Stimulated activated CD8-positive, alpha-beta memory T cell treated with anti-CD3 and anti-CD28 coated beads, Interleukin-15, amount 100 ng/mL, for 48 hours (primary cell): ENCODE measurements at places on chromosomes 11 and 22.

- DNase-seq, result no peak
Observed at GRCh38 chr11:133811850-133812685, 33.2 kb downstream of the SPATA19 start.

GRCh38 chr11:46808799-46809431 is 37.2 kb downstream of the CKAP5 start:
- no peak for DNase-seq

DNA sequence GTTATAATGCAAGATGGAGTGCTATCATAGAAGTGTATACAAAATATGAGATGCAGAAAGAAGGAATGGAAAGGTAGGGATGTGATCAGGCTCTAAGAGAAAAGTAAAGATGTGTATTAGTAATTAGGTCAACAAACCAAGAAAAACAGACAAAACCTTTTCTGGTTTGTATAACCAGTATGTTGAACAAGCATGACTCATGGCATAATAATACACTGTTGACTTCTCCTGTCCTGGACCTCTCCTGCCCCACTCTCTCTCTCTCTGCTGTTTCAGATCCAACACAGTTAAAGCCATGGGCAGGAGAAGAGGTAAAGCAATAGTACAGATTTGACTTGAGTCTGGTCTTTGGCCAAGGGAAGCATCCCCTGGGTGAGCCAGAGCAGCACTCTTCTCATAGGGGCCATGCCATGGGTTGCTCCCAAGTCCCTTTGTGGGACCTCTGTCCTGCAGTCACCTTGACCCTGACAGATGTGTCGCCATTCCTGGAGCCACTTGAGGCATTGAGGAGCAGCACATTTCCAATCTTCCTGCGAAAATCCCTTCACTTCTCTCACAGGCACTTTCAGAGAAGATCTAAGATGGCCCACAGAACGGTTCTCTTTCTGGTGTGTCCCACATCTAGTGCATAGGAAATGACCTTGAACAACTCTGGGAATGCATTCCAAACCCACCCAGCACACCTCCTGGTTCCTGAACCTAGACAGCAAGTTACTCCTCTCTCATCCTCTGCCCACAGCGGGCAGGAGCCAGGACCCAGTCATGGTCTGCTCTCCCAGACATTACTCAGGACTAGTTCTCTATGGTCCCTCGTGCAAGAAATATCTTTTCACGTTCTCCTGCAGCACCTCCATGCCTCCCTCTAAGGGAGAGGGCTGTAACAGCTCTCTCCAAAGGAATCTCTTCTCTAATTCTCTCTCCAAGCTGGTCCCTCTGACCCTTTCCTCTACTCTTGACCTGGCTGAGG is 58.2 kb upstream of the PRSS23 start:
- no peak for DNase-seq

DNA sequence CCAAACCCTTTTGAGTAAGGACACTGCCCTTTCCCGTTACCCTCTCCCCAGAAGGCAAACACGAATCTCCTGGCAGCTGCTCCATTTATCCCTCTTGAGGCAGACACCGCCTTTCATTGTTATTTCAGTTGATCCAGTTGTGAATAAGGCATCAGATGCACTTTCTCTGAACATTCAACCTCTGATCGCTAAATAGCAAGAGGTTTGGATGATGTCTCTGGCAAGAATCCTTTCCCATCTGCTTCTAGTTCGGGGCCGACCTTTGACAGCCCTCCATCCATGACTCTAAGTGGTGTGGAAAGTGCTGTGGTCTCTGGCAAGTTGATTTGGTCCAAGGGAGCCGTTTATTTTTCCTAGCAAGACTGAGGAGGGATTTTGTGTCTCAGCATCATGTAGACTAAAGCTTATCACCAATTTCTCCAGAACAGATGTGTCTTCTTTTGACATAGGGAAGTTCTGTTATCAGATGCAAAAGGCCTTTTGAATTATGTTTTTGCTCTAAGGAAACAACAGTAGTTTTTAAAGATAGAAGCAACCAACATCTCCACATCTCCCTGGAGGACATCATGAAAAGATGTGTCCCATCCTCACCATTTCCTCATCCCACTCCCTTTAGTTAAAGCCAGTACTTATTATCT is 123.6 kb downstream of the CCDC34 start:
- DNase-seq, result no peak

- peak; percentile 73 for DNase-seq
Observed at GRCh38 chr11:122850076-122850631, 11.9 kb downstream of the CRTAM start.

DNA sequence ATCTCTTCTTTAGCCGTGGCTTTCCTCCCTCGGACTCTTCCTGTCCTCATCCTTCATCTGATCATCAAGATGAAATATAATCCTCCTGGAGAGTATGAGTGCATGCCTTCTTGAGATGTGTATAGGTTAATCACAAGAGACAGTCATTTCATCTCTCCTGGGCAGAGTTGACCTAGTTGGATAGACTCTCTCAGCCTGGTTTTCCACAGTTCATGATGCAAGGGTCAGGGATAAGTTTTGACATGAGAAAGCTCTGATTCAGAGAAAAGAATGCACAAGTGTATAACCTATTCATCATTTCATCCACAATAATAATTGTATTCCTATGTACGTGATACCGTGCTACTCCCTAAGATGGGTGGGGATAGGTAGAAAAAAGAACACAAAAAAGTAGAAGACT is 33.2 kb upstream of the CCDC90B start:
- no peak for DNase-seq

DNA sequence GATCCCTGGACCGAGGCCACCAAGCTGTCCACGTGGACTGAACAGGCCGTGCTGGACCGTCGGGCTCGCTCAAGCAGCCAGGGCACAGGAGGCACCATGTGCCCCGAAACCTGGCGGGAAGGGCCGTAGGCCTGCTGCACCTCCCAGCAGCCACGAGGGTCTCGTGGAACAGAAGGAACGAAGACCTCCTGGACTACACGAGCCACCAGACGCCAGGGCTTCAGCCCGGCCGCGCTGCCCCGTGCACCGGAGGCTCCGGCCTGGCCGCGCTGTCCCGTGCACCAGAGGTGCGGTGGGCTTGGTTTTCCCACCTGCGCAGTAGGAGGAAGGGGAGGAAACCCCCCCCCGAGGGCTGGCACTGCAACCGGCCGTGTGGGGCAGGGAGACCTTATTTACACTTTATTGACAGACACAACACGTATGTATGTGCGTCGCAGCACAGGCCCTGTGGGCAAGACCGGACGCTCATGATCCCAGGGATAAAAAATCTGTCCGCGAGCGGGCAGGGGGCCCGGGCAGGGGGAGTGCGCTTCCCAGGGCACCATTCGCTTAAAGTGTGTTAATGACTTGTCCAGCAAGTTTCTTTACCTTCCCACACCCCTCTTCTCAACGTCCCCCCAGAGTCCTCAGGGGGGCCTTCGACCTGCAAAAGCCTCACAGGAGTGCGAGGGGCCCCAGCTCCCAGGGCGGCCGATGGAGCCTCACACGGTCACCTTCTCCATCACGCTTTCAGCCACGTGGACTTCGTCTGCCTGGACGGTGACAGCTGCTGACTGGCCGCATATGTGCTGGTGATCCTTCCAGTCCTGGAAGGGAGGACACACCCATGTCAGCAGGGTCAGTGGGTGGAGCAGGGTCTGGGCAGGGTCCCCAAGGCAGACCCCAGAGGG is 7.0 kb downstream of the DRD4 start:
- DNase-seq, result no peak

- DNase-seq, result no peak
Observed at GRCh38 chr11:96123301-96123700, 199.4 kb upstream of the MTMR2 start.

DNA sequence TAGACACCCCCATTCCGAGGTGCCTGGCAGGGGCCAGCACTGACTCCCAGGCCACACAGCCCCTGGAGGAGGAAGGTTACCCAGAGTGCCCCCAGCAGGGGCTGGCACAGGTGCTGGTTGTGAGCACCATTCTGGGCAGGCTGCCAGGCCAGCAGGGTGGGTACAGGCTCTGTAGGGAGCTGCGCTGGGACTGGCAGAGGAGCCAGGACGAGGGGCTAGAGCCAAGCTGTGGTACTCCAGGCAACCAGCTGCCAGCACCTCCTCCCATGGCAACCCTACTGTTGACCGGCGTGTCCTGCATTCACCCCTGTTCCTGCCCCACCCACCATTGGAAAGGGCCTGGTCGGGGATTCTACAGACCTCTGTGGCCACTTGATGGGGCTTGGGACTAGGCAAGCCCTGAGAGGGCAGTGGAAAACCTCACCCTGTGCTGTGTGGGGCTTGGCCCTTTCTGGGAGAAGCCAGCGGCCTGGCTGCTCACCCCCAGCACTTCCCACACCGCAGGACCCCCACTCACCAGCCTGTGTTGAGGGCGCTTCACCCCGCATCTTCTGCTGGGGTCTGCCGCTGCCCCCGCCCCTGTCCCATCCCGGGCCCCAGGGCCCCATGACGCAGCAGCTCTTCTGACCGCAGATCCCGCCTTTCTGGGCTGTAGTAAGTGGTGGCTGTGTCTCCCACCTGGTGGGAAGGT is 1.9 kb downstream of the CLDN5 start:
- DNase-seq, result no peak

GRCh38 chr11:59953463-59954218 is 10.2 kb upstream of the OOSP4A start:
- no peak for DNase-seq

DNA sequence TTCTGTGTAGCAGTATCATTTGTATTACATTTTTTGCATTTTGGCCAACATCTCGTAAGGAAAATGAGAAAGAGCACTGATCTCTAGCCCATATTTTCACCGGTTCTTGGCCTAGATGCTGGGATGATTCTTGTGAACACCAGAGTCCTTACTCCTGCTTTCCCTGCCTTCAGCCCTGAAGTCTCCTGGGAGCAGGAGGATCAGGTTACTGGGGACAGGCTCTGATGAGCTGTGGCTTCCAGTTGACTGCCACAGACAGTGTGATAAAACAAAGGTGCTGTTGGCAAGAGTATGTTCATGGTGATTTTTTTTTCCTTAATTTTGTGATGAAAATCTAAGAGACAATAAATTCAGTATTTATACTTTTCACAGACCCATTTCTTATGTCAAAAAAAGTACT is 34.2 kb upstream of the ADSL start:
- no peak for DNase-seq

DNA sequence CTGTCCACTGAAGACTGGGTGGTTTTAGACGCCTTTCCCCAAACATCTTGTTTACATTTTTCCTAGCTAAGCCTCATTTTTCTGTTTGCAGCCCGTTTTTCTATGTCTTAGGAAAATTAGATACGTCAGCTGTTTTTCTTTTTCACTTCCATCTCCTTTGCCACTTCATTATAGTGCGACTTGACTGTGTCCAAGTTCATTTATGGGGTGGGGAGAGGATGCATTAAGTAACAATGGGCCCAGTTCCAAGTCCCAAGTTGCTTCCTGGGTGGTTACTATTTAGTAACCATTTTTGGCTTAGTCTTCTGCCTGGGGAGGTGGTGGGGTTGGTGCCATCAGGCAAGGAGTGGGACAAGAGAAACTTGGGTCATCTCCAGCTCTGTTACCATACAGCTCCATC is 83.0 kb downstream of the TRAF6 start:
- no peak for DNase-seq

DNA sequence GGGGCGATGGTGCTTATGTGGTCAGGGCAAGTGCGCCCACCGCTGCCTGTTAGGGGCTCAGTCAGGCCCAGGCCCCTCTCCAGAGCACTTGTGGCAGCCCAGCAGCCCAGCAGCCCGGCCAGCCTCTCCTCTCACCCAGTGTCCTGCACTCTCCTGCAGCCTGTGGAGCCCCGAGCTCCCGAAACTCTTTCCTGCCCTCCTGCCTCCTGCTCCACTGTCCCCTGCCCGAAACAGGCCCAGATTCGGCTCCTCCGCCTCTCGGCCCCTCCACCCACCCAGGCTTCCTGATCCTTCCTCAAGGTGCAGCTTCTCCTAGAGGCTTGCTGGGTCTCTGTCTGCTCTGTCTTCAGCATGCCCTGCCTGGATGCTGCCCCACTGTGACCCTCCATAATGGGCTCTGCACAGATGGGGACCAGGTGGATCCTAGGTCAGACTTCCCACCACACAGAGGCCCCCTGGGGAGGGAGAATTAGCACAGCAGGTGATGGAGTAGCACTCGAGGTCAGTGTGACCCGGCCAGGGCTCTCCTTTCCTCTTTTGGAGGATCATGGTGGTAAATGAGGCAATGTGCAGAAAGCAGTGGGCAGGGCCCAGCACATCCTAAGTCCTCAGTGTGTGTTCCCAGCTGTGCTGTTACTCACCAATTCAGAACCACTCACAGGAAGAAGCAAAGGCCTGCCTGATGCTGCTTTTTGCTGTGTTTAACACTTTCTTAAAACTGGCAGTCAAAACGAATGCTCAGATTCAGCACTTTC is 18.6 kb upstream of the NAP1L4 start:
- no peak for DNase-seq

GRCh38 chr11:72233773-72234513 is 9.4 kb downstream of the INPPL1 start:
- DNase-seq, result no peak

DNA sequence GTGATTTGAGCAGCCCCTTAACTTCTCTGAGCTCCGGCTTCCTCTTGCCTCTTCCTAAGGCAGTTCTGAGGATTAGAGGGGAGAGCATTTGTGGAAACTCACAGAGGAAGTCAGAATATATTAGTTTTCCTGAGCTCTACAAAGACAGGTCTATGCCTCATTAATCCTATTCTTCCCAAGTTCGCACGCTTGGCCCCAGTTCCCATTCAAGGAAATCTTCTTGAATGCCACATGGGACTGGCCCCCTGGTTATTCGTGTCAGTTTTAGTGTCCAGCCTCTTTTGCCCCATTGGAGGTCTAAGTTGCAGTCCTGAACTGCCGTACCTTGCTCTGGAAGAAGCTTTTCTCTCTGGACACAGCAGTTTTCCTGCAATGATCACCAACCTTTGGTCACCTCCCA is 37.6 kb upstream of the ALX4 start:
- no peak for DNase-seq

DNA sequence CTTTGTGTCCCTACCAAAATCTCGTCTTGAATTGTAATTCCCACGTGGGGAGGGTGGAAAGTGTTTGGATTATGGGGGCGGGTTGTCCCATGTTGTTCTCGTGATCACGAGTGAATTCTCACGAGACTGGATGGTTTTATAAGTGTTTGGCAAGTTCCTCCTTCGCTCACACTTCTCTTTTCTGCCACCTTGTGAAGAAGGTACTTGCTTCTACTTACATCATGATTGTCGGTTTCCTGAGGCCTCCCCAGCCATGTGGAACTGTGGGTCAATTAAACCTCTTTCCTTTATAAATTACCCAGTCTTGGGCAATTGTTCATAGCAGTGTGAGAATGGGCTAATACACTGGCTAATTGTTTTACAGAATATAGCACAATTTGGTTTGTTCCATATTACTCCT is 326.3 kb downstream of the GRM5 start:
- no peak for DNase-seq

- no peak for DNase-seq
Observed at GRCh38 chr11:1843098-1843473, 4.3 kb downstream of the TNNI2 start.

- DNase-seq, result no peak
Observed at GRCh38 chr11:56782167-56782847, 33.8 kb upstream of the OR9G4 start.

- no peak for DNase-seq
Observed at GRCh38 chr22:45552580-45553350, 50.1 kb downstream of the FBLN1 start.

- no peak for DNase-seq
Observed at GRCh38 chr22:43118953-43119458, 8.5 kb downstream of the BIK start.

- DNase-seq, result no peak
Observed at GRCh38 chr22:37030560-37031281, 11.2 kb downstream of the MPST start.
